Activated CD8-positive, alpha-beta memory T cell treated with anti-CD3 and anti-CD28 coated beads for 1 hour (primary cell): ENCODE measurements at places on chromosomes 3 and 15.

- DNase-seq, result no peak
Measured at GRCh38 chr15:77759896-77760592, 127.3 kb upstream of the LINGO1 start.

- DNase-seq, result no peak
Measured at GRCh38 chr3:73502609-73503583, 121.8 kb downstream of the PDZRN3 start.

- DNase-seq, result no peak
Measured at GRCh38 chr3:46672349-46672695, 21.2 kb downstream of the ALS2CL start.

GRCh38 chr3:142808103-142808917 lies 80.6 kb downstream of the PCOLCE2 start:
- DNase-seq, result no peak

DNA sequence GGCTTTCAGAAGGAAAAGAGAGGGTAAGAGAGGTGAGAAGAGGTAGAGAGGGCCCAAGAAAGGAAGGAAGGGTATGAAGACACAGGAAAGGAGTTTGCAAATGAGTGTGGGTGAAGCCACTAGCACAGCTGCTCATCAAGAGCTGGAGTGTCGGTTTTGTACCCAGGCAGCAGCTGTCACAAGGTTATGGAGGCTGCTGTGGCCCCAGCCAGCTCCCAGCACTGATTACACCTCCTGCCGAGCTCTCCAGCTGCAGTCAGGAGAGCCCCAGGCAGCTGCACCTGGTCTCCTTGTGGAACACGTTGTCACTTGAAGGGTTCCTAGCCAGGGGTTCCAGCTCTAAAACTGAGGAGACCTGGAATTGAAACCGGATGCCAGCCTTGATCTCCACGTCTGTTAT lies 60.4 kb upstream of the CHD2 start:
- no peak for DNase-seq

- no peak for DNase-seq
Measured at GRCh38 chr15:27124287-27124871, 153.4 kb downstream of the GABRG3 start.

GRCh38 chr15:33211176-33211808 lies 16.8 kb upstream of the FMN1 start:
- DNase-seq, result no peak

DNA sequence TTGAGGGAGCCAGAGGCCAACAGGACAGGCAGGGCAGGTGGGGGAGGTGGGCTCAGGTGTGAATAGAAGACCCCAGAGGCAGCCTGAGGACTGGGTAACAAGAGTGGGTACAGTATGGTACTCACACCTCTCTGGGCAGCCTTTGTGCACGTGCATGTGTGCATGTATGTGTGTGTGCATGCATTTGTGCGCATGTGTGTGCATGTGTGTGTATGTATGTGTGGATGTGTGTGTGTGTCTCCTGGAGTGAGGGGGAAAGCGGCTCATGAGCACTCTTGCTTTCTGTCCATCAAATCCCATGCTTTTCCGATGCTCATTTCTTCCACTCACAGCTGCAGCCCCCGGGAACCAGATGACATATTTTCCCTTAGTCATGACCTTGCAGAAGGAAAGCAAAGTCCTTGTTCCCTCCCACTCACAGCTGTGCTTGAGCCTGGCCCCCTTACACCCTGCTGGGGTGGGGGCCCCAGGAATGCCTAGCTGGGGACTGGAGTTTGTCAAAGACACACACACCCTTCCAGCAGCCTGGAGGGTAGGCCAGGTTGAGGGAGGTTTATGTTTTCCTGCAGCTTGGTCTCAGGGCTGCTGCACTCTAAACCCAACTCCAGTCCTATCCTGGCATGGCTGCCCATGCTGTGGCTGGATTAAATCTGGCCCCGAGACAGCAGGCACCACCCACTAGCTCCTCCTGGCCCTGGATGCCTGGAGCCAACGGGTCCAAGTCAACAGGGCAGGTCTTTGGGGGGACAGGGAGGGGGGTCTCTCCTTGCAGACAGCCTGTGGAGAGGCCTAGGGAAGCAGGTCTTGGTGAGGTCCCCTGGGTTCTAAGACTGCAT lies 22.5 kb downstream of the CCDC33 start:
- no peak for DNase-seq

DNA sequence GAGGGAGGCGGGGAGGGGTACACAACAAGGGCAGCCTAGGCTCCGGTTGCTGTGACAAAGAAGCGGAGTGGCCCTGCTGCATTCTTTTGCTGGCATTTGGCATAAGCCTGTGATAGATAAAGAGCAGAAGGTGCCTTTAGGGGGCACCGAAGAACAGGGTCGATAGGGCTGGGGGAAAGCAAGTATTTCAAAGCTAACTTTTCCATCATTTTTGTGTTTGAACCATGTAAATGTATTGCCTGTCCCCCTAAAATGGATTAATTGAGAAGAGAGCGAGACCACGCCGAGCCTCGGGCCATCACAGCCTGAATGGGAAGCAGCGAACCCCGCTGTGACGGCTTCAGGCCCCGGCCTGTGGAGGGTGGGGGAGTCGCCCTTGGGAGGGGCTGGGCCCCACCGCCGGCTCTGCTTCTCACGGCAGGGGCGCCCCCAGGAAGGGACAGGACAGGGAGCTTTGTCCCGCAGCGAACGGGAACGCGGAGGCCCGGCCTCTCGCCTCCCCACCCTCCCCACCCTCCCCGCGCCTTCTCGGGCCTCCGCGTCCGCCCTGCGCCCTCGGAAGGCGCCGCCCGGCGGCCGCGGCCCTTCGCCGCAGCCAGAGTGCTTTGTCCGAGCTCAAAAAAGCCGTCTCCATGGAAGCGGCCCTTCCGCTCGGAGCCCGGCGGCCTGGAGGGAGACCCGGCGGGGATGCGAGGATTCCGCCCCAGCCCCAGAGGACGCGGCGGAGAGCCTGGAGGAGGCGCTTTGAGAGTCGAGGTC lies 32.4 kb upstream of the ALDH1L1 start:
- DNase-seq, result no peak

- DNase-seq, result no peak
Measured at GRCh38 chr15:85854345-85855097, 59.8 kb upstream of the KLHL25 start.

GRCh38 chr15:78315686-78316282 lies 16.4 kb upstream of the SKIC8 start:
- DNase-seq, result no peak

GRCh38 chr3:98359250-98359649 lies 5.6 kb downstream of the OR5K4 start:
- no peak for DNase-seq

- DNase-seq, result no peak
Measured at GRCh38 chr3:76497636-76498035, 542.3 kb upstream of the ROBO2 start.

DNA sequence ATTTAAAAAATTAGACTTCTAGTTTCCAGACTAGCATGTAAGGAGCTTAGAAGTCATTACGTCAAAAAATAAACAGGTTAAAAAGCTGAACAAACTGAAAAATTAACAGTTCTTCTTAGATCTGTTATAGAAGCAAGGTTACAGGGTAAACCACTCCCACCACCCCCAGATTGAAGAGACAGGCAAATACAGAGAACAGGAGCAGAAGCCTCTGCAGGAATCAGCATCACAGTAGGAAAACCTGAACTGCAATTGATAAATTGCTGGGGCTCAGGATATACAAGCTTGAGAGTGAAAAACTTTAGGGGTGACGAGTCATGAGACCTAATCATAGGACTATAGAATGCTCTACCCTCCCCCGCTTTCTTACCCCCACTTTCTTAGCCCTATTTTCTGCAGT lies 222.3 kb downstream of the UBE2E2 start:
- no peak for DNase-seq

GRCh38 chr15:72783004-72783639 lies 436 bp downstream of the ADPGK start:
- DNase-seq, result no peak

DNA sequence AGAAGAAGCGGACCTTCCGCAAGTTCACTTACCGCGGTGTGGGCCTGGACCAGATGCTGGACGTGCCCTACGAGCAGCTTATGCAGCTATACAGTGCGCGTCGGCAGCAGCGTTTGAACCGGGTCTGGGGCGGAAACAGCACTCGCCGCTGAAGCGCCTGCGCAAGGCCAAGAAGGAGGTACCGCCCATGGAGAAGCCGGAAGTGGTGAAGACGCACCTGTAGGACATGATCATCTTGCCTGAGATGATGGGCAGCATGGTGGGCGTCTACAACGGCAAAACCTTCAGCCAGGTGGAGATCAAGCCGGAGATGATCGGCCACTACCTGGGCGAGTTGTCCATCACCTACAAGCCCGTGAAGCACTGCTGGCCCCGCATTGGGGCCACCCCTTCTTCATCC lies 390.4 kb upstream of the MEIS2 start:
- DNase-seq, result no peak

- DNase-seq, result no peak
Measured at GRCh38 chr3:111277226-111277625, 205.6 kb downstream of the NECTIN3 start.

DNA sequence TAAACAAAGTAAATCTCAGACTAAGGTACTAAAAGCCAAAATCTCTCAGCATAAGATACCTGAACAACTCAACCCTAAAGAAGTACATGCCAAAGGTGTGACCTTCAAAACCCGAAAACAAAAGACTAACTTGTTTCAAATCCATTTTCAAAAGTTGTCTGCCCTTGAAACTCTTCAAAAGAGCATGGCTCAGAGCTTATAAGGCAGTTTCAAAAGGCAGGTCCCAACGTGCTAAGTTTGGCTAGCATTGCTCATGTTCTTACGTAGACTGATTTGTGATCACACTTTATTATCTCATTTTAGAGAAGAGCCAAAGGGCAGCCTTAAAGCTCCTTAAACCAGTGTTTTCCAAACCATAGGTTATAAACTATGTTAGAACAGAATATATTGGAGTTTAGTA lies 112.2 kb downstream of the FEZF2 start:
- no peak for DNase-seq

DNA sequence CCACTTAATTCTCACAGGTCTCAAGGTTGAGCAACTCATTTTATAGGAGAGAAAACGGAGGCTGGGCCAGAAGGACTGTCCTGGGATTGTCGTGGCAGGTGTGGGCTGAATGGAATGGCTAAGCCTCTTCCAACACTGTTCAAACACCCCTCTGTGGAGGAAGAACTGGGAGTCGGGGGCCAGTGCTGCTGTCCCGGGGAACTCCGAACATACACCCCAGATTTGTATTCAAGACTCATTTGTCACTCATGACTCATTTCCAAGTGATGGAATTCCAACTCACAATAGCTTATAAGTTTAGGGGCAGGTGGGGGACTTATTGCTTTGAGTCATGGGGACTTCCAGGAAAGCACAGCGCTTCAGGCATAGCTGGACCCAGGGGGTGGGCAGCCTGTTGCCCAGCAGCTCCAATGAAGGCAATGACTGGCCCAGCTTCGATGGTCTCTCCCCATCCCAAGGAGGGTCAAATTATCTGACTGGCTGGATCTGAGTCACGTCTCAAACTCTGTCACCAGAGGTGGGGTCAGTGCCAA lies 72.5 kb downstream of the TM2D3 start:
- DNase-seq, result no peak

DNA sequence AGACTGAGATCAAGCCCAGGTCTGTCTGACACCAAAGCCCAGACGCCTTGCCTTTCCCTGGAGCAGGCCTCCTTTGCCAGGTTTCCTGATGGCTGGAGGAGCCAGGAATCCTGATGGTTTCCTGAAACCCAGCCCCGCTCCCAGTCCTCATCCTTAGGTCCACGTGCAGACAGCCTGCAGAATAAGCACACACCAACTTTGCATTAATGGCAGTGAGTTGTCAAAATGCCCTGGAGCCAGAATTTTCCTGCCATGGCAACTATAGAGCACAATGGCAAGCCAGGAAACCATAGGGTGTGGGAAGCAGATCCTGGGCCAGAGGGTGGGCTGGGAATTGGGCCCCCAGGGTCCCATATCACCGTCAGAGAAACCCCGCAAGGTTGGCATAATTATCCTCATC lies 67.4 kb upstream of the HRH1 start:
- no peak for DNase-seq

DNA sequence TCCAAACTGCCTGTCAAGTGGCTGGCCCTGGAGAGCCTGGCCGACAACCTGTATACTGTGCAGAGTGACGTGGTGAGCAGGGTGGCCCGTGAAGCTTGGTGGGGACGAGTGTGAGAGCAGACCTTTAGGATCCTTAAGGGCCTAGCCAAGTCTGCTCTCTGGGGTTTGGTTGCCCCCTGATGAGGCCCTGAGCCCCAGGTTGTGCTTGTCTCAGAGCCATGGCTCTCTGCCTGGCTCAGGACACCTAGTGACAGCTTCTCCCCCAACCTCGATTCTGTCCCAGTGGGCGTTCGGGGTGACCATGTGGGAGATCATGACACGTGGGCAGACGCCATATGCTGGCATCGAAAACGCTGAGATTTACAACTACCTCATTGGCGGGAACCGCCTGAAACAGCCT lies 14.4 kb downstream of the TYRO3 start:
- DNase-seq, result no peak

- DNase-seq, result no peak
Measured at GRCh38 chr3:3151513-3151912, 24.8 kb downstream of the TRNT1 start.

- no peak for DNase-seq
Measured at GRCh38 chr15:42203891-42204290, 4.2 kb downstream of the VPS39 start.

DNA sequence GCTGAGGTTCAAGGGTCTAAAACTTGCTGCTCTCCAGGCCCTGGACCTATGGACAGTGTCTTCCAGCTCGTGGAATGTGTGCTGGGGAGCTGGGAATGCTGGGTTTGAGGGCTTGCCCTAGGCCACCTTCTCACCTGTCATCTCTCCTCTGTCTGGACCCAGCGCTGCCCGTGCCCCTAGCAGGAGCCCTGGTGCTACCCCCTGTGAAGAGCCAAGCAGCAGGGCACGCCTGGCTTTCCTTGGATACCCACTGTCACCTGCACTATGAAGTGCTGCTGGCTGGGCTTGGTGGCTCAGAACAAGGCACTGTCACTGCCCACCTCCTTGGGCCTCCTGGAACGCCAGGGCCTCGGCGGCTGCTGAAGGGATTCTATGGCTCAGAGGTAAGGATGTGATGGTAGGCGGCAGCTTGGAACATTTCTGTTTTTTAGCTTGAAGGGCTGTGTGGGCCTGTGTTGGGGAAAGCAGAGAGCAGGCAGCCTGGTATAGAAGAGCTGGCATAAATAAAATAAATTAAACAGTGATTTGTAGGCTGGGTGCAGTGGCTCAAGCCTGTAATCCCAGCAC lies 5.1 kb downstream of the CHRD start:
- DNase-seq, result no peak

GRCh38 chr3:177758126-177758525 lies 560.8 kb upstream of the TBL1XR1 start:
- no peak for DNase-seq

DNA sequence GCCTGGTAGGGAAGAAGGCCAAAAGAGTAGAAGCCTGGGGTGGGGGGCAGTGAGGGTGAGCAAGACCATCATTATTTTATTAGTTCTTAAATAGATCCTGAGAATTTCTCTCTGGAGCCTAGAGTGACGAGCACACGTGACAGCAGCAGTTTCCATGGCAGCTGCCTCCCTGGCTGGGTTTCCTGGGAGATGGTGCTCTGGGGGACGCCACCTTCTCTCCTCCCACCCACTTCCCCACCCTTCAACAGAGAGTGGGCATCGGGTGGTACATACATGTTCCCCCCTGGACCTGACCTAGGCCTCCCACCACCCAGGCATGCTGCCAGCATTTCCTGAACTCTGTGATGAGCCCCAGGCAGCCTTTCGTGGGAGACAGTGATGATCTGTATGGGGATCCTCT lies 12.9 kb downstream of the CELF6 start:
- DNase-seq, result no peak

GRCh38 chr15:64975390-64975789 lies 14.3 kb downstream of the SPG21 start:
- DNase-seq, result no peak
